Pancreas (tissue), 10 donors: ENCODE measurements at places on chromosomes 13 and 19. TPM values are rescaled to one million over a fixed set of nuclear protein-coding genes. Genes with fewer than 3 reads are reported as not detected.

C1QTNF9 gene
- not detected for total RNA-seq

CBLC gene
- 14.0 TPM for total RNA-seq

- no peak for DNase-seq
Measured at GRCh38 chr19:56133858-56134653, 7.0 kb upstream of the ZNF444 start.

DNA sequence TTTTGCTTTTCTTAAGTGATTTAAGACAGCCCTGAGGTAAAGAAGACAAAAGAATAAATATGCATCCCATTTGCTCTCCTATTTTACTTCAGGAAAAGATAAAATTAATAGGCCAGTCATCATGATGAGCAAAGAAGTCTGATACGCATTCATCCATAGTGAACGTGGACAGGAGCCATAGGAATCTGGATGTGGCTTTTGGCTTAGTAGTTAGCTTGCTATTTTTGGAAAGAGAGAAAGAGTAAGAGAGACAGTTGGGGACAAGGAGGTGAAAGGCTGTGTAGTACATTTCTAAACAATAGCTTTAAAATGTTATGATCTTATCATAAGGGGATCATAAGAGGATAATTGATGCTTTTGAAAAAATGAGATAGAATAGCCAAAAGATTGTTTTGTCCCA is 545.2 kb downstream of the IRS2 start:
- no peak for DNase-seq

C13orf42 gene
- not detected for total RNA-seq

DNA sequence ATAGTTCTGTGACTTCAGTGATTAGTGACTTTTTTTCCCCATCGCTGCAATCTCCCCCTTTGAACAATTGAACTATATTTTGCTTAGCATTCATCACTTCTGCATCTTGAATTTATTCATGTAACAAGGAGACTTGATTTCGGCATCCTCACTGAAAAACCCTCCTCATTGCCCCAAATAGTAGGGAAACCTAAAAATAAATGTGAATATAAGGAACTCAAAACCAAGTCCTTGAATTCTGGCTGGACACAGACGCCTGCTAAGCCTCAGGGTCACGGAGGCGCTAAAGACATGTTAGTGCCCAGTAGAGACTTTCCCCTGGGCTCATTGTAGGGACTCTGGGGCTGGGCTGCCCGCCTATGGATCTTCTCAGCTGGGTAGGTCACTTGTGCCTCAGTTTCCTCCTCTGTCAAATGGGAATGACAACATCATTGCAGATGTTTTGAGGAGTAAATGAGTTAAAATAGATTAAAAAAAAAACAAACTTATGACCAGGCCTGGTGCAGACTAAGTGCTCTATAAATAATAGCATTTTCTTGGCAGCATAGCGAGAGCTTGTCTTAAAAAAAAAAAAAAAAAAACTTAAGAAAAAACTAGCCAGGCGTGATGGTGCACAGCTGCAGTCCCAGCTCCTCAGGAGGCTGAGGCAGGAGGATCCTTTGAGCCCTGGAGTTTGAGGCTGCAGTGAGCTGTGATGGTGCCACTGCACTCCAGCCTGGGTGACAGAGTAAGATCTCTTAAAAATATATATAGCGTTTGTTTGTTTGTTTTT is 1.8 kb upstream of the ADGRE5 start:
- DNase-seq, result no peak
